ENCODE measurements at places on chromosomes 16 and 17.

GRCh38 chr17:79243603-79243990 lies 169.0 kb downstream of the ENGASE start:
- no peak for DNase-seq

- peak; percentile 48 for DNase-seq
Measured at GRCh38 chr16:4200000-4200780, 41.7 kb downstream of the SRL start.

DNA sequence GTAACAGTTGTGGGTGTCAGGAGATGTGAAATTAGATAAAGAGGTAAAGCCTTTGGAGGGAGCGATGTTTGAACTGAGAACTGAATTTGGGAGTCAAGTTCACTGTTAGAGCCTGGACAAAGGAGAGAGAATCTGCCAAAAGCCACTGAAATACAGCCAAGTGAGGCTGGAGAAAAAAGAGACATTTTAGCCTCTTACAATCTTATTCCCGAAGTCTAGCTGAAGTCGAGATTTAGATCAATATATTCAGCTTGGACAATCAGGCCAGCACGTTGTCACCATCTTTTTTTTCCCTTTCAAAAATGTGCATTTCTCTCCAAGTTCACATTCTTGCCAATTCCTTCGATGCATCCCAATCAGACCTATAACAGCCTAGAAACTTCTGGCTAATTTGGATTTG lies 312.2 kb downstream of the RBFOX1 start:
- no peak for DNase-seq

DNA sequence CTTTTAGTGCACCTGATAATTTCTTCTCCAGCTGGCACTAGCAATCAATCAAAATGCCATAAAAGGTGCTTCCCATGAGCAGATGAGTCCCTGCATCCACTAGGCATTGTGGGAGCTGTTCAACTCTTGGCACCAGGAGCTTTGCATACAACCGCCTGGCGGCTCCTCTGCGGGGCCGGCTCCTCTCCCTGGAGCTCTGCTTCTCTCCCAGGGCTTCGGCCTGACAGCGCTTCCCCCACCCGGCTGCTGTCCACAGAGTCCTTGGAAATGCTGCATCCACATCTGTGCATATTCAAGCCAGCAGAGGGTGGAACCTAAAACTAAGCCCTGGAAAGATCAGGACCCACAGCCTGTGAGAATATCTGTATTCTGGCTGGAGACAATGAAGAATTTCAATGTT lies 62.9 kb downstream of the LMF1 start:
- no peak for DNase-seq

DNA sequence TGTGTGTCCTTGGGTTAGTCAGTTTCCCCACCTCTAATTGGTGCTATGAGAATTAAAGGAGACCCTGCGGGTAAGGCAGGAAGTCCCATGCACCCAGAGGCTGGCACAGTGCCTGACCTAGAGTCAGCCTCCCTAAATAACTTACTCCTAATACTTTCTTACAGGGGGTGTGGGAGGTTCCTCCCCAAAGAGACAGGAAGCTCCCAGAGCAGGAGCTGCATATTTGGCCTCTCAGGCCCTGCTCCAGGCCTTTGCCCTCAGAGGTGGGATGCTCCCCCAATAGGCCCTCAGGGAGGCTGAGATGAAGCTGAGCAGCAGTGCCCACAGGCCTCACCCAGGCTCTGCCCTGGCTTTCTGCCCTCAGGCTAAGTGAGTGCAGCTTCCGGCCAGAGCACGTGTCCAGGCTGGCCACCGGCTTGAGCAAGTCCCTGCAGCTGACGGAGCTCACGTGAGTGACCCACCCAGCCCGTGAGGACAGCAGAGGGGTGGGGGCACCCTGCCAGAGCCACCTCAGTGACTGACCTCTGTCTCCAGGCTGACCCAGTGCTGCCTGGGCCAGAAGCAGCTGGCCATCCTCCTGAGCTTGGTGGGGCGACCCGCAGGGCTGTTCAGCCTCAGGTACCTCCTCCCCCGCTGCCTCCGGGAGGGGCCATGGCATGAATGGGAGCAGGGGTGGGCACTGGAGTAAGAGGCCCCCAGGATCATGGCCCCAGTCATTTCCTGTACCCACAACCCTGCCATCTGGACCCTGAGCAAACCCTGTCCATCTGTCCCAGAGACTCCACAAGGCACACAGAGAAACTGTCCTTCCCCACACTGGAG lies 31.1 kb upstream of the CPNE2 start:
- DNase-seq, result no peak

DNA sequence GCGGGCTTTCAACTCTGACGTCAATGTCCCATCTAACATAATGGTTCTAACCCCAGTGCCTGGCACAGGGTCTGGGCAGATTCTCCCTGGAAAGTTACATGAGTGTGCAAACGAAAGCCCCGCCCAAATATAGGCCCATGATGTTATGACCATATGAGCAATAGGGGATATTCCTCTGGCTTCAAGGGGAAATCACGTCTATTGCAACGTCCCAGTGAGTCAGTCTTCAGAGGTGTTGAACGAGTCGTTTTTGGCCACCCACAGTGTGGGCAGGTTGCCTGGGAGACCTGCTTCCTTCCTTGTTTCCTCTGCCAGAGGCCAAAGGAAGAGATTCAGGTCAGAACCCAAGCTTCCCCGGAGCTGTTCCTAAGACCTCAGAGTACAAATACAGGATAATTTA lies 30.3 kb downstream of the PIK3R5 start:
- no peak for DNase-seq

- DNase-seq, result no peak
Measured at GRCh38 chr17:74267987-74268499, 6.0 kb upstream of the DNAI2 start.

- DNase-seq, result no peak
Measured at GRCh38 chr17:81406117-81406953, 11.1 kb downstream of the BAHCC1 start.

- DNase-seq, result no peak
Measured at GRCh38 chr16:31529108-31529936, 1.6 kb downstream of the AHSP start.
